Uterus (tissue), 4 donors: ENCODE measurements at places on chromosomes 4 and X. TPM values are rescaled to one million over a fixed set of nuclear protein-coding genes. Genes with fewer than 3 reads are reported as not detected.

DNA sequence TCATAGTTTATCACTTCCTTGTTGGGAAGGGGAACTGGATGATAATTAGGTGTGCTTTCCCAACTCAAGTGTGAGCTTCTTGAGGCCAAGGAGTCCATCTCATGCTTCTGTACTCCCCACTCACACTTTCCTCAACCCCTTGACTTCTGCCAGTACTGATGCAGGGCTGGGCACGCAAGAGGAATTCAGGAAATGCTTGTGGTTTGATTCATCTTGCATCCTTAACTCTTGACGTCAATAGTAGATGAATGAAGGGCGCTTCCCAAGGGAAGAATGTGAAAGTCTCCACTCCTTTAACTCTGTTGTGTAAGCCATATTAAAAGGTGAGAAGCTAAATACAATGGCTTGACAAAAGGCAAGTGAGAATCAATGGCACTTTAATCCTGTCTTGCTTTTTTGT, 101.8 kb downstream of the AGTR2 start:
- DNase-seq = no peak

- no peak for DNase-seq
These were observed 35.9 kb downstream of the SLC9A6 start for GRCh38 chrX:136021160-136021559.

DNA sequence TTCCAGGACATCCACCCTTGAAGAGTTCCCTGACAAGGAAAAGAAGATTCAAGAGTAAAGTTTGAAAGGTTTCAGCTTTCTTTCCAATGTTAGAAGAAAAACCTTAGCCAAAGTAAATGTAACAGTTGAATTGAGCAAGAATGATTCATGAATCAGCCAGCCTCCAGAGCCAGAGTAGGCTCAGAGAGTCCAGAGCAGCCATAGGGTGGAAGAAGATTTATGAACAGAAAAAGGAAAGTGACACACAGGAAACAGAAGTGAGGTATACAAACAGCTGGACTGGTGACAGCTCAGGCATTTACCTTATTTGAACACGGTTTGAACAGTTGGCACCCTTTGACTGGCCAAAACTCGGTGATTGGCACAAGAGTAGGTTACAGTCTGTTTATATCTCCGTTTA, 63.2 kb downstream of the QDPR start:
- no peak for DNase-seq

DNA sequence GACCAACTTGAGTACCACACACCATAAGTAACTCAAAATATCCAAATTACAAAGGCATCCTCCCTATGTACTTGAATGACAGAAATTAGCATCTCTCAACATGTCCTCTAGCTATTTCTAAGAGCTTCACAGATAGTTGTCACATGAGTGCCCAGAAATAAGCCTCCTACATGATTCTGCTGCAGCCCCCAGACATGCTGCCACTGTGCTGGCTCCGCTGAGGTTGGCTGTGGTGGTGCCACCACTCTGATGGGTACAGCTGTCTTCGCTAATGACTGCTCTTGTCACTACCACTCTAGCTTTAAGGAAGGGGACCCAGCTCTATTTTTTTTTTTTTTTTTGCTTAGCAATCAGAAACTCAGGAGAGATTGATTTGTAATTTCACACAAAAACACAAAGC, 256.0 kb downstream of the GRXCR1 start:
- no peak for DNase-seq

DNA sequence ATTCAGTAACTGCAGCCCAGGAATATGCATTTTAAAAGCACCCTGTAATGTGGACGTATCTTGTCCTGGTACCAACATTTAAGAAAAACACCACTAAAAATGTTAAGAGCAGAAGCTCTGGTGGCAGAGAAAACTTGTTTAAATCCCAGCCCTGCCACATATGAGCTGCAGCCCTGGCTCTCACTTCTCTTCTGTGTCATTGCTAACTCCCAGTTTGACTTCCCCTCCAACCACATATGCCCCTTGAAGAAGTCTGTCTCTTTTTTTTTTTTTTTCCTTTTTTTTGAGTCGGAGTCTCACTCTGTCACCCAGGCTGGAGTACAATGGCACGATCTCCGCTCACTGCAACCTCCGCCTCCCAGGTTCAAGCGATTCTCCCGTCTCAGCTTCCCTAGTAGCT, 14.8 kb downstream of the LHFPL1 start:
- DNase-seq = no peak

GRCh38 chr4:78768452-78769180, 7.5 kb upstream of the BMP2K start:
- no peak for DNase-seq

GRCh38 chr4:8571702-8572685, 8.2 kb upstream of the GPR78 start:
- DNase-seq = no peak

DNA sequence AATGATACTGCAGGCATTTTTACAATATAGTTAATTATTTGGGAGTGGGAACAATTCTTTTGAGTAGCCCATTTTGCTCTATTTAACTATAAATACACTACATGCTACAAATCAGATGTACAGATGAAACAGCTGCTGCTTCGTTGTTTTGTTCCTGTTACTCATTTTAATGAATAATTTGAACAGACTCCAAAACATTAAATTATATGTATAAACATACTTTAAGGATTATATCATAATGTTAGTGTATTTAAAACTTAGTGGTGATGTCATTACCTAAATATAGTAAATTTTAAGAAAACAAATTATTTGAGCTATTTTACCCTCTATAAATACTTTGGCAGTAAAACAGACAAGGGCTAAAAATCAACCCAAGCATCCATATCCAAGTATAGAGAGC, 60.7 kb downstream of the GAB1 start:
- DNase-seq = no peak

DNA sequence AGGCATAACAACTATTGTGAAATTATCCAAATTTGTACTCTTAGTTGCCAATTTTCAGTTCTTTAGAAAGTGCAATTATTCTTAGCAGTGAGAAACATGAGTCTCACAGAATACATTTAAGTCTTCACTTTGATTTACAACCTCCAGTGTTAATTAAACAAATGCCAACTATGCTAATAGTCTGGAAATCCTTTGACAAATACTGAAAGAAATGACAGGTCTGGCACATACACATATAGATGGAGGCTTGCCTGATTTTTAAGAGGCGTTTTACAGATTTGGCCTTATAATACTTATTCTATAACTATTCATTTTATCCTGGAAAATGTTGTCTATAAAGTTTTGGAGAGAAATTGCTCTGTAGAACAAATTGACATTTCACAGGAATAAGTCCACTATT, 320.1 kb downstream of the TRIML1 start:
- no peak for DNase-seq

GRCh38 chr4:124097447-124097846, 615.1 kb downstream of the ANKRD50 start:
- DNase-seq = no peak

GRCh38 chrX:40444798-40445496, 135.8 kb upstream of the ATP6AP2 start:
- DNase-seq = no peak

- no peak for DNase-seq
These were observed 34.9 kb upstream of the CLDN24 start for GRCh38 chr4:183356931-183357675.

DNA sequence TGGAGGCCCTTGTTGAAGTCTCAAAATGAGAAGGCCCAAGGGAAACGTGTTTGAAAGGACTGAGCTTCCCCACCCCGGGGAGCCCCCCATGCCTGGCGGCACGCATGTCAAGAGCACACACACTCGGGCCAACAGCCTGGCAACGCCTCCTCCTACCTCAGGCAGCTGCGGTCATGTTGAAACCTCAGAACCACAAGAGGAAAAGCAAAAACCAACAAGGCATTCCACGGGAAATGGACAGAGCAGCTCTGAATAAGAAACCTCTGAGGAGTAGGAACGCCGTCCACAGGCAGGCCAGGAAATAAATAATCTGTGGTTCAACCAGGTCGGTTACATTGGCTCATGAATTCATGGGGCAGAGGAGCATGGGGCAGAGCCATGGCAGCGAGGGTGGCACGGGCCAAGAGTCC, 95.7 kb upstream of the AFAP1 start:
- no peak for DNase-seq

- no peak for DNase-seq
These were observed 1.1 kb downstream of the SOWAHB start for GRCh38 chr4:76896614-76897535.

DNA sequence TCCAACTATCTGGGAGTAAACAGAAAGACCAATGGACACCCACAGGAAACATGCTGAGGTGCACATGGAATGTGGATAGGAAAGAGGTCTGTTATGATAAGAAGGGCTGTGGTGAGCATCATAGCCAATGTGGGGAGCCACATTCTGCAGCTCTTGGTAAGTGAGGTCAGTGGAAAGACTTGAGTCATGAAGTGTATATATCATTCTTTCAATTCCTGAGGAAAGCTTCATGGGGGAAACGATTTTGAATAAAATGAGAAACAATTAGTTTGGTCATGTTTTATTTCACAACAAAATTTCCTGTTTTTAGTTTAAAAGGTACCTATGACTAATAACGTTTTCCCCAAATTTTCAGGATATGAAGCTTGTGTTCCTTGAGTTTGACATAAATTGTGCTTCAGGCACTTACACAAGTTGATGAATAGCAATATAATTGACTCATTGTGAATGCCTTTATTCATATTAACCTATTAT, 41.4 kb upstream of the RASSF6 start:
- DNase-seq = no peak

DNA sequence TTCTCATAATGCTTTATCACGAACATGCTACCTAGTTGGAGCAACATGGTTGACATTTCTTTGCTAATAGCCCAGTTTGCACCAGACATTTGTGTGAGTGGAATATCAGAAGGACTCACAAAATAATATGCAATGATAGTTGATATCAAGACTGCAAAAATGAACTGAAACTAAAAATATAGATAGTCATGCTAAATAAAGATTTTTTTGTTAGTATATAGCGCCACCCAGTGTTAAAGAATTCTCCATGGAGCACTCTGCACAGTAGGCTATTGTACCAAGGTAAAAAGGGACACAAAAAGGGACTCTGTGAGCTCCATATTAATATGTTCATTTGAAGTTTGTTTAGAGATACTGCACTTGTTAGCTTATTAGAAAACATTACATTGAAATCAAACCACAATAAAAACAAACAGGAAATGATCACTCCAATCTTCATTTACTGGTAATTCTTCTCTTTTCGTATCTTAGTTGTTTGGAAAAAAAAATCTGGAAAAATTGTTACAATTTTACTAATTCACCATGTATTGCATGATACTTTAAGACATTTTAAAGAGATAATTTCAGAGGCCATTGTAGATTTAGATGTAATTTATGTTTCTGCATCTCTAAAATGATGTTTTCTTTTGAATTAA, 1509.6 kb downstream of the ADGRL3 start:
- no peak for DNase-seq

DNA sequence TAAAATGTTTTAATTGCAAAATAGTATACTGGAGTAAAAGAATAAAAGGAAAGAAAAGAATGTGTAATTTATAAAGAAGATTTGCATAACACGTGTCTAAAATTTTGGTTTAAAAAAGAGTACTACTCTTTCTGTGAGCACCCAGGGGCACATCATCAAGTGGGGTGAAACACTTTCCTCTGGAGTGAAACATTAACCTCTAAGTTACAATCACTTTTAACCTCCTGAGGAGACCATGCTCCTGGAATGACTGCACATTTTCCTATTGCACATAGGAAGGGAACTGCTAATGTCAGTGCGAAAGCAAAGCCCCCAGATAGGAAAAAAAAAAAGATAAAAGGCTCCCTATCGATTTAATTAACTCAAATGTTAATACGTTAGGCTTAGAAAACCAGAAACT, 13.3 kb downstream of the VEGFC start:
- DNase-seq = no peak

- DNase-seq = no peak
These were observed 56.7 kb upstream of the TMEM131L start for GRCh38 chr4:153409412-153409811.

The PAGE5 gene
- not detected for total RNA-seq

The TMSB15C gene
- 20.3 TPM for total RNA-seq

The HERC5 gene
- 4.3 TPM for total RNA-seq

The CSAG1 gene
- total RNA-seq = not detected

The GPC3 gene
- 3.3 TPM for total RNA-seq

The PITX2 gene
- not detected for total RNA-seq

The VSIG4 gene
- total RNA-seq = 120 TPM

The TSPAN7 gene
- 69.7 TPM for total RNA-seq

The SSX1 gene
- total RNA-seq = not detected
